ENCODE measurements at places on chromosomes 1 and 21. TPM values are rescaled to one million over a fixed set of nuclear protein-coding genes. Genes with fewer than 3 reads are reported as not detected.

The RSPO1 gene
- total RNA-seq = 1.8 TPM

The C1QTNF12 gene
- 2.7 TPM for total RNA-seq

- DNase-seq = no peak
These were observed 6.7 kb downstream of the PDE9A start for GRCh38 chr21:42660118-42660470.

GRCh38 chr1:58687516-58687915 lies 12.3 kb downstream of the MYSM1 start:
- DNase-seq = no peak

GRCh38 chr21:36769051-36769839 lies 70.3 kb downstream of the SIM2 start:
- DNase-seq = peak; percentile 56

DNA sequence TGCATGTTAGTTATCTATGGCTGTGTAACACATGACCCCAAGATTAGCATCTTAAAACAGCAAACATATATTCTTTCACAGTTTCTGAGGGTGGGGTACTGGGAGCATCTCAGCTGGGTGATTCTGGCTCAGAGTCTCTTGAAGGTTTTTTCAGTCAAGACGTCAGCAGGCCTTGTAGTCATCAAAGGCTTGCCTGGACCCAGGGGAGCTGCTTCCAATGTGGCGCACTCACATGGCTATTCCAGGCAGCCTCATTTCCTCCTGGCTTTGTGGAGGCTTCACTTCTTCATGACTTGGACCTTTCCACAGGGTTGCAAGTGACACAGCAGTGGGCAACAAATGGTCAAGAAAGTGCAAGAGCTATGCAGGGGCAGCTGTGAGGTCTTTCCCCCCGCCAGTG lies 114.7 kb downstream of the ACTL8 start:
- DNase-seq = no peak

- no peak for DNase-seq
These were observed 8.7 kb upstream of the CCN1 start for GRCh38 chr1:85571828-85572227.

GRCh38 chr1:221442056-221442455 lies 299.8 kb downstream of the DUSP10 start:
- DNase-seq = no peak

GRCh38 chr1:160238408-160238807 lies 23.9 kb downstream of the DCAF8 start:
- DNase-seq = no peak

- DNase-seq = no peak
These were observed 7.1 kb downstream of the PDZK1IP1 start for GRCh38 chr1:47182676-47183235.
